Heart right ventricle (tissue), 16 donors: ENCODE measurements at places on chromosomes 11 and 22. TPM values are rescaled to one million over a fixed set of nuclear protein-coding genes. Genes with fewer than 3 reads are reported as not detected.

DNA sequence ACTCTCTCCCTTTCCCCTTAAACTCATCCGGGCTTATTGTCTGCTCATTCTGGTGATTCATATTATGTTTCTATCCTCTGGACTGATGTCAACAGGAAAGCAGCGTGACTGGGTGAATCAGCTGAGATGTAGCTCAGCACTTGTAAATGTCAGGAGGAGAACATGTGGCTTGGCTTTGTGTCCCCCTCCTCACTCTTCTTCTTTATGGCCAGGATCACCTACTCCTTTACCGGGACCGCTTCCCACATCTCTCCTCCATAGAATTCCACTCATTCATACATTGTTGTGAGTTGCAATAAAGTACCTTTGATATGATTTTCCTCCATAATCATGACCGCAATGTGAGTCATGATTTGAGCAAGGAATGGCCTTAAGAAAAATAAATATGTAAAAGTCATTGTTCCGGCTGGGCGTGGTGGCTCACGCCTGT, 15.8 kb upstream of the SYN3 start:
- DNase-seq: no peak

GRCh38 chr11:67585911-67586310, 2.3 kb downstream of the GSTP1 start:
- no peak for DNase-seq

Gene ELMOD1
- total RNA-seq: 1.0 TPM

- DNase-seq: no peak
These were observed 3.5 kb upstream of the MRPL48 start for GRCh38 chr11:73784080-73784634.

GRCh38 chr11:69284081-69284511, 9.9 kb upstream of the MYEOV start:
- DNase-seq: no peak

Gene C22orf31
- 0.24 TPM for total RNA-seq
